ENCODE measurements at places on chromosomes 1 and 21.

GRCh38 chr1:229030630-229031029 lies 240.3 kb upstream of the RAB4A start:
- DNase-seq = no peak

DNA sequence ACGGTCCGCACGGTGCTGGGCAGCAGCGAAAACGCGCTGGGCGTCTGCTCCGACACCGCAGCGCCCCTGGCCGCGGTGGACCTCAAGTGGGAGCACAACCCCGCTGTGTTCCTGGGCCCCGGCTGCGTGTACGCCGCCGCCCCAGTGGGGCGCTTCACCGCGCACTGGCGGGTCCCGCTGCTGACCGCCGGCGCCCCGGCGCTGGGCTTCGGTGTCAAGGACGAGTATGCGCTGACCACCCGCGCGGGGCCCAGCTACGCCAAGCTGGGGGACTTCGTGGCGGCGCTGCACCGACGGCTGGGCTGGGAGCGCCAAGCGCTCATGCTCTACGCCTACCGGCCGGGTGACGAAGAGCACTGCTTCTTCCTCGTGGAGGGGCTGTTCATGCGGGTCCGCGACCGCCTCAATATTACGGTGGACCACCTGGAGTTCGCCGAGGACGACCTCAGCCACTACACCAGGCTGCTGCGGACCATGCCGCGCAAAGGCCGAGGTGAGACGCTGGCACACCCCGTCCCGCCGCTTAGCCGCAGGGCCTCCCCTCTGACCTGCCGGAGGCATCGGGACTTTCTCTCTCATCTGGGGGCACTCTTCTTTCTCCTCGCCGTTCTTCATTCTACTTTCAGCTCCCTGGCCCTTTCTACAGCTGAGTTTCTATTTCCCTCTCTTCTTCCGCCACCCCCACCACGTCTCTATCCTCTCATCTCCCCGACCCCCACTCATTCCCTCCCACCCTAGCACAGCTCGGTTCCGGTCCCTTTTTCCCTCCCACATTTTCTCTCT lies 1.0 kb downstream of the NPR1 start:
- no peak for DNase-seq

DNA sequence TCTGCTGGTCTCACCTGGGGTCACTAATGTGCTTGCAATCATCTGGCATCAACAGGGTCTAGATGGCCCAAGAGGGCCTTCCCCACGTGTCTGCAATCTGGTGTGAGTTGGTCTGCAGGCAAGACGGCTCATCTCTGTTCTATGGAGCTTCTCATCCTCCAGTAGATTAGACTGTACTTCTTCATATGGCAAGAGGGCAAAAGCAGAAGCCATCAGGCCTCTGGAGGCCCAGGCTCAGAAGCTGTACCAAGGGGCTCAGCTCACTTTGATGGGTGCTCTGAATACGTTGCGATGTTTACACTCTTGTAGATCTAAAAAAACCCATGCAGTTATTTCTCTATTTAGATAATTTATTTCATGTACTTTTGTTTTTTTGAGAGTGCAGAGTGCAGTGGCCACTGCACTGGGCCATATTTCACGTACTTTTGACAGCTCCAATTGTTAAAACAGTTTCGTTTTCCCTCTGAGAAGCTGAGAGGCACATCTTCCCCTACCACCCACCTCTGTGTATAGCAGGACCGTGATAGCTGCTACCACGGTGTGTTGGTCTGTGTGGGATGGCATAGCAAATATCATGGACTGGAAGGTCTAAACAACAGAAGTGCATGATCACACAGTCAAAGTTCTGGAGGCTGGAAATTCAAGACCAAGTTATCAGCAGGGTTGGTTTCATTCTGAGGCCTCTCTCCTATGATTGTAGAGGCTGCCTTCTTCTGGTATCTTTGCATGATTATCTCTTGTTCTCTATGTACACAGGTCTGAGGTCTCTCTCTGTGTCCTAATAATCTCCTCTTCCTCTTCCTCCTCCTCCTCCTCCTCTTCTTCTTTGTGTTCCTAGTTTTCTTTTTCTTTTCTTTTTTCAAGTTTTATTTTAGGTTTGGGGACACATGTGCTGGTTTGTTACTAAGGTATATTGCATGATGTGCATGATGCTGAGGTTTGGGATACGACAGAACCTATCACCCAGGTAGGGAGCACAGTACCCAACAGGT lies 17.0 kb downstream of the CITED4 start:
- DNase-seq = no peak

DNA sequence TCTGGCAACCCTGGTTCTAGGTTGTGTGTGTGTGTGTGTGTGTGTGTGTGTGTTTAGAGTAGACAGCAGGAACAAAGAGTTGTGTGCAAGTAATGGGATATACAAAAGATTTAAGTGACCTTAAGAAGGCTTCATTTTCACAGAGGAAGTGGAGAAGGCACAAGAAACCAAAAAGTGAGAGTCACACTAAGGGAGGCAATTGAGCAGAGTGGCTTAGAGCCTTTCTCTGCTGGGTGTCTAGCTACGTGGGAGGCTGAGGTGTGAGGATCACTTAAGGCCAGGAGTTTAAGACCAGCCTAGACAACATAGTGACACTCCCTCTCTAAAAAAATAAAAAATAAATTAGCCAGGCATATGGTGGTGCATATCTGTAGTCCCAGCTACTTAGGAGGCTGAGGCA lies 44.4 kb upstream of the HAO2 start:
- DNase-seq = no peak

DNA sequence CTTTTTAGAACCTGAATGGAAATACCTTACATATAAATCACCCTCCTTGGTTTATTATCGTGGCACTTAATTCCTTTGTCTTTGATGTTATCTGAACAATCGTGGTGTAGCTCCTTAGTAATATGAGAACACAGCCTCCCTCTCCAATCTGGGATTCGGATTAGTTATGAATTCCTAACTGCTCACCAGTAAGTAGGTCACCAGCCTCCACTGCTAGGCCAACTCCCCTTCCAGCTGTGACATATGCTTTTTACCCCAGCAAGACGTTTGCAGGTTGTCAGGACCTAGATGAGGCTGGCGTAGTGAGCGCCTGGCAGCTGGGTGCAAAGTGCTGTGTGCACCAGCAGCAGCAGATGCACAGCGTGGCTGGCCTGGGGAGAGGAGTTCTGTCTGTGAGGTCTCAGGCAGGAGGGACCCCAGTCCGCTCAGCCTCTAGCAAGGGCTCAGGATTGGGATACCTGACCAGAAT lies 38.2 kb downstream of the NTPCR start:
- no peak for DNase-seq

DNA sequence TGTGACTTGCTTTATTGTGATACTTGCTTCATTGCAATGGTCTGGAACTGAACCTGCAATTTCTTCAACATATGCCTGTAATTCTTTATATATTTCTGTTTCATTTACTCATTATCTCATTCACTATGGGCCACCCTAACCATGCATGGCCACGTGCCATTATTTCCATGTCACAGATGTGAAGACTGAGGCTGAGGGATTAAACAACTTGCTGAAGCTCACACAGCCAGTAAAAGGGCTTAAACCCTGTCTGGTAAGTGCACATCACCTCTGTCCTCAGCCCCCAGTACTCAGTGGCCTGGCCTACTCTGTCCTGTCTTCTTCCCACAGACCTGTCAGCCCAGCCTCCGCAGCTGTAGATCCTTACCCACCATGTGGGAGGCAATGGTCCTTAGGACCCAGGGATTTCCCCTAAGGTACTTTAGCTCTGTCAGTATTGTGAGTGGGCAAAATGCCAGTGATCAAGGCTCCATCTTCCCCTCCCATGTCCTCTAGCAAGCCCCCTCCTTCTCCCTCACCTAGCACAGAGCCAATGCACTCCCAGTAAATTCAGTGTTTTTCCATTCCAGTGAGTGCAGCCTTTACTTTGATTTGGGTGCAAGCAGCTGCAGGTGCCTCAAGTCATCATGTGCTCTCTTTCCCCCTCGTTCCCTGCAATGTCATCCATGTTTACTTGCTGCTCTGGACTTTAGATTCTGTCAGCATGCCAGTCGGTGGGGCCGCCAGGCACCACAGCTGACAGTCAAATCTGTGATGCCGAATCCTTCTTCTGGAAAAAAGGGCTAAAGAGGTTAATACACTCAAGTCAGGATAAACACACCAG lies 228.2 kb upstream of the PROX1 start:
- no peak for DNase-seq

GRCh38 chr1:196608390-196609369 lies at the start of gene KCNT2:
TSS of gene KCNT2 (minus strand) at chr1:196608440. CDS start at chr1:196608309, 131 bp downstream.
- peak; percentile 36 for DNase-seq

- no peak for DNase-seq
Observed at GRCh38 chr1:246454655-246455054, 52.4 kb downstream of the SMYD3 start.

DNA sequence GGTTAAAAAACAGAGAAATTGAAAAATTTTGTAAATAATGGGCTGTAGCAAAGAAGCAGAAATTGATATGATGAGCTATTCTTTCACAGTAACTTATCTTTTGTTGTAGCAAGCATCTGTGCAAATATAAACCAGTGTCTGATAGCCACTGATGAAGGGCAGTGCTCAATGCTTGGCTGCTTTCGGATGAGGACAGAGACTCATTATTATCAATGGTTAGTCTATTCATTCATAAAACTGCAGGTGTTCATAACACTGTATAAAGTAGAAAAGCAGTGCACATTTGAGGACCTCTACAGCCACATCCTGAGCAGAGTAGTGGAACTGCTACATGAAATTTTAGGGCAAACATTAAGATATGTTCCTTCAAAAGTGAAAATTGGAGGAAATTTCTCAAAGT lies 107.2 kb downstream of the FAF1 start:
- DNase-seq = no peak

DNA sequence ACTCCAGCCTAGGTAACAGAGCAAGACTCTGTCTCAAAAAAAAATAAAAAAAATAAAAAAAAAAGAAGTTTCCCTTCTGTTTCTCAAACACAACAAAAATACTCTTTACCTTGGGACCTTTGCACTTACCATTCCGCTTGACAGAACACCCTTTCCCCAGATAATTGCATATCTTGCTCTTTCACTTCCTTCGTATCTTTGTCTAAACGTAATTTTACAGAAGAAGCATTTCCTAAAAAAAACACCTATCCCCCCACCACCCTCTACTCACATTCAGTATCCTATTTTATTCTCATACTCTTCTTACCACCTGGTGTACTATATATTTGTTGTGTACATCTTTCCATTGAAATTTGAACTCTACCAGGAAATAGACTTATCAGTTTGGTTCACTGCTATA lies 32.7 kb downstream of the ASH1L start:
- no peak for DNase-seq

- DNase-seq = no peak
Observed at GRCh38 chr21:33028773-33029384, 3.1 kb downstream of the OLIG2 start.

- DNase-seq = no peak
Observed at GRCh38 chr1:74396462-74396861, 115.9 kb downstream of the LRRC53 start.

- no peak for DNase-seq
Observed at GRCh38 chr1:111770916-111771315, 15.2 kb downstream of the DDX20 start.

DNA sequence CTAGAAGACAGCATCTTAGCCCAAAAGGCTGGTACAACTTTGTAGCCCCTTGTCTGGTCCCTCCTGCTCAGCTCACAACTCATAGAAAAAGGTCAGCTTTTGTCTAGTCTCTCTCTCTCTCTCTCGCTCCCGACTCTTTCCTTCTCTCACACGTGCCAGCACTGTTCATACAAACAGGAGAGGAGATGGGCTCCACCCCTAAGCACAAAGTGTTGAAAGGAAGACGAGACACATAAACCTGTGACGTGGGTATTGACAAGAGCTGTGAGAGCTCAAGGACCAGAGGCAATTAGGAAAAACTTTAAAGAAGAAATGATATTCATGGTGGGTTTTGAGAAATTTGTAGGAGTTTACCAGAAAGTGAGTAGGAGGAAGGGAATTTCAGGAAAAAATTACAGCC lies 23.6 kb upstream of the KCNC4 start:
- DNase-seq = no peak

DNA sequence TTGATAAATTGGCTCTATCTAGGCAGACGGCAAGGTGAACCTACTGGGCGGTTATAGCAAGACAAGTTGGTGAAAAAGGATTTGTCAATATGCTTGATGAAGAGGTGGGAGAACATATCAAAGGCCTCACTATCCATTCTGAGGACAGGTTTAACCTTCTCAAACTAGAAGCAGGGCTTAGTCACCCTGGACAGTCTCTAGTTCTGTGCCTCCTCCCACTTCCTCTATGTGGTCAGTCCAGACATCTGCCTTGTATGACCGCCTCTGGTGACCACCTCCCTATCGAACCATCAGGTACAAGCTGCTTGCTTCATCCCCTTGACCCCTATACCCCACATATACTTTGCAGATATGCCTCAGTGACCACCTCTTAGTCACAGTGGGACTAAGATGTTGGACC lies 2.3 kb upstream of the SCYL3 start:
- DNase-seq = no peak

- no peak for DNase-seq
Observed at GRCh38 chr1:70048336-70049094, 156.9 kb downstream of the LRRC40 start.

DNA sequence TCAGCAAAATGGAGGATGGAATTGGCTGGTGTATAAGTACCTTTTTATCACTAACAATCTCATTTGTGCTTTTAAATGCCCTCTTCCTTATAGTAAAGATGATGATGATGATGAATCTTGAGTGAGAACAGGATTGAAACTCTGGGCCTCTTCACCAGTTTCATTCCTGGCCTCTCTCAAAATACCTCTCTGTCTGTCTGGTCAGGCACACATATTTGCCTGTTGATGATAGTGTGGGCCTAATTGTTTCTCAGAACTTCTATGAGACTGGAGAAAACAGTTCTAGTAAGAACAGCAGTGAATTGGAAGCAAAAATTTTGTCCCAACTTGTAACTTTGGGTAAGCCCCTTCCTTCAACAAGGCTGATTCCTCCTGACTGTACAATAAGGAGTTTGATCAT lies 94.4 kb upstream of the RGS4 start:
- DNase-seq = no peak

DNA sequence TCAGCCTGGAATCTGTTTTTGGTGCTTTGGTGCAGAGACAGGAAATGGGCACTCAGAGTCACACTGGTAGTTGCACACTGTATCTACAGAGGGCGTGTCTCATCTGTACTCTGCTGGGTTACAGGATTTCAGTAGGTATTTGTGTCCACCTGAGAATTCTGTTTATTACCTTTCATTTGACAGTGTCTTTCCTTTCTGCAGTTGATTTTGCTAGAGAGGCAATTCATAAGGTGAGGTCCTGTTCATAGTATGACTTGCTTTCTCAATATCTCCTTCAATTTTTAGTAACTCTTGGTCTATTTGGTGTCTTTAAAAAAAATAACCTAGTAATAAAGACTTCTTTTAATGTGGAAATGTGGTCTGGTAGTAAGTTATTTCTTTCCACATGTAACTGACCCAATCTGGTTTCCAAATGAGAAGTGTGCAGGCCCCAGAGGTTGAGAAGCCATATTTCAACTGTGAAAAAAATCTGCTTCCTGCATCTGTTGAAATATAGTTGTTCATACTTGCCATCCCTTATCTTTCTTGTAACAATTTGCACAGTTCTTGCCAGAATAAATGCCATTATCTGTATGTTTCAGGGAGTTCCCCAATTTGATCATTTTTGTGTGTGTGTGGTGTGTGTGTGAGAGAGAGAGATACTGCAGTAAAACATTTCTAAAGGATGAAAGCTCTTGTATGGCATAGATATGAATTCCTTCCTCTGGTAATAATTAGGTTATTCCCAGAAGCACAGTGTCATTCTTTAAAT lies 78.4 kb upstream of the DNAJC6 start:
- DNase-seq = no peak

All from C1 segment of cervical spinal cord (tissue), 14 donors.